Panc1 (cell line): ENCODE measurements at places on chromosomes 12 and 14. TPM values are rescaled to one million over a fixed set of nuclear protein-coding genes. Genes with fewer than 3 reads are reported as not detected.

Gene PTGES3
- 339 TPM for total RNA-seq

DNA sequence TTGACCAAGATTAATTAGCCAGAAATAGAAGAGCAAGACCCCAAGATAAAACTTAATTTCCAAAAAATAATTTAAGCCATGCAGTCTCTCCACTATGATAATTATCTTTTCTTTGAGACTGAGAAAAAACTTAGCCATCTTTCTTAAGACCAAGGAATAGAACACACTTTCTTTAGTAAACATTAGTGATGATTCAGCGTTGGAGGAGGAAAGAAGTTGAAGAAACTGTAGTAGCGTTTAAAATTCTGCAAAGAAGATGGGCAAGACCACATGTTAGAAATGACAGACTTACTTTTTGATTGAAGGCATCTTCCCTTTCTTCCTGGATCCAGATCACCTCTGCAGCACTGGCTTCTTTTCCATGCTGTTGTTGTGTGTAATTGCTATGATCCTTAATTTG is 124.8 kb upstream of the RASSF8 start:
- no peak for DNase-seq
- no peak overlapping the region for H3K27ac ChIP-seq
- H3K4me3 ChIP-seq: no peak overlapping the region
- no peaks in the 10 kb centered on the region for H3K4me1 ChIP-seq

Gene IPO4
- total RNA-seq: 103 TPM

Gene IL26
- total RNA-seq: not detected

Gene IFNG-AS1
- total RNA-seq: not detected

Gene NGB
- not detected for total RNA-seq

DNA sequence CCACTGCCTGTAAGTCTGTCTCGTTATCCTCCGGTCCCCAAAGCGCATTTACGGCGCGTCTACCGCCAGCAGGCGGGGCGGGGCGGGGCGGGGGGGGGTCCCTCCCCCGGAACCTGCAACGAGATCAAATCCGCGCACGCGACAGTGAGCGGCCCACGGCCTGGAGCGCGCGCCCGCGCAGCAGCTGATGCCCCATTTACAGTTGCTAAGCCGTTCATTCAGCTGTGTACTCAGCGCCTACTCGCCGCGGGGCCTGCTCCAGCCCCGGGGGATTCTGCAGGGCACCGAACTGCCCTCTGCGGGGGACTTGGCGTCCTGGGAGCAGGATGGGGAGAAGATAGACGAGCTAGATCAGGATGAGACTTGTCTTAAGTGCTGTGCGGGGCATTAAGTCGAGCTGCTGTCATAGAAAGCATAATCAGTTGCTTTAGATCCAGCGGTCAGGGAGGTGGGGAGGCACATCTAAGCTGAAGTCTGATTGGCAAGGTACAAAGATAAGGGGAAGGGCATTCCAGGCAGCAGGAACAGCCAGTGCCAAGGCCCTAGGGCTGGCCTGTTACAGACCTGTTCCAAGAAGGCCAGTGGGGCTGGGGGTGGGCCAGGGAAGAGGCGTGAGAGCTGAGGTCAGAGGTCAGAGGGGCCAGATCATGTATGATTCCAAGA is 1.4 kb upstream of the CCDC85C start:
- DNase-seq: no peak
- no peaks in the 10 kb centered on the region for H3K27me3 ChIP-seq
- peak overlapping the region; percentile 80 for H3K27ac ChIP-seq
- peaks cover 2% of the 10 kb centered on the region; the same call in 1 of the 2 replicates for H3K36me3 ChIP-seq

GRCh38 chr14:81533212-81533535 is 479 bp downstream of the SEL1L start:
- peaks cover 4% of the 10 kb centered on the region; the same call in 1 of the 2 replicates for H3K36me3 ChIP-seq
- peaks cover 5% of the 10 kb centered on the region; the same call in 1 of the 2 replicates for H3K4me1 ChIP-seq
- H3K27me3 ChIP-seq: no peaks in the 10 kb centered on the region
- peak overlapping the region; percentile 68 for H3K27ac ChIP-seq

DNA sequence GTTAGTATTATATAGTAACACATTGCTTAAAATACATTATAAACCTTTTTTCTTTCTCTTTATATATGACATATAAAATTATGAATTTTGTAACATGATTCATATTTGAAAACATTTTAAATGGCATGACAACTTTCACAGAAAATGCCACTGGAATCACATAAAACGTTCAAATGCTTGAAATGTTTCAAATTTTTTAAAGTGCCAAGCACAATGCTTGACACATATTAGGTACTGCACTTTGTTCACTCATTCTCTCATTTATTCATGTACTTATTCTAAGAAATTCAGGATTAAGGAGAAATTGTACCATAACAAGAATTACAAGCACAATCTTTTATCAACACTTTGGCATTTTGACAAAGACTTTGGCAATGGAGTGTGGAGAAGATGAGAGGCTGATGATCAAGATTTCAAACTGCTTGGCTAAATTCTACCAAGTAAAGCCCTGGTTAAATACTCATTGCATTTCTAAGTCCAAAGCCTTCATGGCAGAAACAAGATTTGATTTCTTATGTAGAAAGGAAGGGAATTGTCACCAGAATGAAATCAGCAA is 232.2 kb downstream of the C12orf50 start:
- DNase-seq: no peak
- H3K4me3 ChIP-seq: no peak overlapping the region
- no peak overlapping the region for H3K27ac ChIP-seq
- H3K36me3 ChIP-seq: no peaks in the 10 kb centered on the region; the same call in 1 of the 2 replicates
- no peaks in the 10 kb centered on the region for H3K27me3 ChIP-seq

Gene RDH16
- total RNA-seq: 0.08 TPM

DNA sequence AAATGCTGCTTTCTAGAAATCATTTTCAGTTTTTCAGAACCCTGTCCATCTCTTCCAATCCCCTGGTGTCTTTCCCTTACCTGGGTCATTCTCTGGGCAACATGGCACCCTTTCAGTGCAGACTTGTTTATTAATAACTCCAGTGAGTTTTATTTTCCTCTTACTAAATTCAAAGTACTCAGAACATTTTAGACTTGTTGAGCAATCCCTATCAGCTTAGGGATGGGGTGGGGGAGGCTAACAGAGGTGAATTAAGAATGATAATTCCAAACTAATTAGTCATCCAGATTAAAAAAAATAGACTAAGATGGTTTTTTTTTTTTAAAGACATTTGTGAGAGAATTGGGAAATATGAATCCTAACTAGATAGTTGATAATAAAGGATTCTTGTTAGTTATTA is 10.7 kb downstream of the GPRC5A start:
- peaks cover 6% of the 10 kb centered on the region; the same call in 1 of the 2 replicates for H3K36me3 ChIP-seq
- H3K4me1 ChIP-seq: peaks cover 91% of the 10 kb centered on the region
- no peaks in the 10 kb centered on the region for H3K27me3 ChIP-seq
- peak overlapping the region; percentile 44; the same call in 1 of the 2 replicates for H3K4me3 ChIP-seq

Gene KCNC2
- not detected for total RNA-seq

Gene LRRC10
- not detected for total RNA-seq

Gene NPAS3
- total RNA-seq: 0.23 TPM

DNA sequence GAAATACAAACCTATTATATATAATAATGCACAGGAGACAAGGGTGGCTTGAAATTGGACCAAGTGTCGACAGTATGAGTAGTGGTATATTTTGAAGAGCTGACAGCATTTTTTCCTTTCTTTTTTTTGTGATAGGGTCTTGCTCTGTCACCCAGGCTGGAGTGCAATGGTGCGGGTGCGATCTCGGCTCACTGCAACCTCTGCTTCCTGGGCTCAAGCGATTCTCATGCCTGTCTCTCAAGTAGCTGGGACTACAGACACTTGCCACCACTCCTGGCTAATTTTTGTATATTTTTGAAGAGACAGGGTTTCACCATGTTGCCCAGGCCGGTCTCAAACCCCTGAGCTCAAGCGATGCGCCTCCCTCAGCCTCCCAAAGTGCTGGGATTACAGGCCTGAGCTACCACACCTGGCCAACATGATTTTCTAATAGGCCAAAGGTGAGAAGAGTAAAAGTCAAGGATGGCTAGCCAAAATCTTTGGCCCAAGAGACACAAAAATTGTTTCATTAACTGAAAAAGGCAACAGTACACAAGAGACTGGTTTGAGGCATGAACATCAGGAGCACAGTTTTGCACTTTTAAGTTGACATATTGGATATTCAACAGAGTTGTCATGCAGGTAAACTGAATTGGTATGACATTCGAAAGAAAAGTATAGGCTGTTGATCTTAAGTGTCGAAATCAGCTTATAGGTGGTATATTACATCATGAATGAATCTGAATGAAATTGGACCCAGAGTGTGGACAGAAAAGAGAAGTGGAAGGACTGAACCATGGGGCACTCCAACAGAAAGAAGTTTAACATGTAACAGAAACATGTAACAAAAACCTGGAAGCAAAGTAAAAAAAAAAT is 12.5 kb downstream of the HNRNPC start:
- H3K36me3 ChIP-seq: peaks cover 35% of the 10 kb centered on the region
- no peak for DNase-seq
- peaks cover 11% of the 10 kb centered on the region; the same call in 1 of the 2 replicates for H3K4me1 ChIP-seq
- H3K4me3 ChIP-seq: no peak overlapping the region

Gene METTL1
- total RNA-seq: 46.5 TPM
